ENCODE measurements at places on chromosomes 6 and 20. TPM values are rescaled to one million over a fixed set of nuclear protein-coding genes. Genes with fewer than 3 reads are reported as not detected.

DNA sequence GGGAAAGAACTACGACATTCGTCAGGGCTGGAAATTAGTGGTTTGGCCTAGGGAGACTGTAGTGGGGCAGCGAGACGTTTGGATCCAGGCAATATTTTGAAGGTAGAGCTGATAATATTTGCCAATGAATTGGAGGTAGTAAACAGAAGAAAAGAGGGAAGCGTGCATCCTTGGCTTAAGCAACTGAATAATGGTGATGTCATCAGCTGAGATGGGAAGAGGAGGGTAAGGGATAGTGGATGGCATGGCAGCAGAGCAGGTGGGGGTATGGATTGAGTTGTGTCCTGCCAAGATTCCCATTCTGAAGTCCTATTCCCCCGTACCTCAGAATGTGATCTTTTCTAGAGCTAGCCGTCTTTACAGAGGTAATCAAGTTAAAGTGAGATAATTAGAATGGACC is 119.2 kb downstream of the PDE7B start:
- no peak for DNase-seq
- H3K4me1 ChIP-seq: peaks cover 13% of the 10 kb centered on the region
- no peak overlapping the region for H3K4me3 ChIP-seq
- no peak overlapping the region for H3K27ac ChIP-seq
- no peaks in the 10 kb centered on the region for H3K27me3 ChIP-seq

GRCh38 chr20:62665826-62666735 is 23.8 kb downstream of the SLCO4A1 start:
- no peak overlapping the region for H3K4me3 ChIP-seq
- DNase-seq: no peak
- H3K36me3 ChIP-seq: peaks cover 23% of the 10 kb centered on the region
- H3K27me3 ChIP-seq: peaks cover 17% of the 10 kb centered on the region
- H3K4me1 ChIP-seq: peaks cover 28% of the 10 kb centered on the region

GRCh38 chr20:44714102-44714700 is 968 bp upstream of the CCN5 start:
- no peaks in the 10 kb centered on the region for H3K27me3 ChIP-seq
- peaks cover 73% of the 10 kb centered on the region for H3K4me1 ChIP-seq
- H3K36me3 ChIP-seq: no peaks in the 10 kb centered on the region
- H3K4me3 ChIP-seq: peak overlapping the region; percentile 53
- peak overlapping the region; percentile 95 for H3K27ac ChIP-seq

DNA sequence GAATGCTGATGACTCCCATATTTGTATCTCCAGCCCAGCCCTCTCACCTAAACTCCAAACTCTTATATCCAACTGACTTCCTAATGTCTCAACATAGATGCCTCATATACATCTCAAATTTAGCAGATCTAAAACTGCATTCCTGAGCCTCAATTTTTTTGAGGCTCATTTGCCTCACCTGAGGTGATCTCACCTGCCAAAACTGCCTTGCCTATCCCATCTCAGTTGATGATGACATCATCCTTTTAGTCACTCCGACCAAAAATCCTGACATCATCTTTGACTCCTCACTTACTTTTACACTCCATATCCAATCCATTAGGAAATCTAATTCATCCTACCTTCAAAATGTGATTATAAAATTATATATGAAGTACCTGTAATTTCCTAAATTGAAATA is 25.6 kb upstream of the SLPI start:
- H3K27me3 ChIP-seq: peaks cover 85% of the 10 kb centered on the region
- H3K36me3 ChIP-seq: no peaks in the 10 kb centered on the region
- H3K4me1 ChIP-seq: no peaks in the 10 kb centered on the region
- no peak for DNase-seq

DNA sequence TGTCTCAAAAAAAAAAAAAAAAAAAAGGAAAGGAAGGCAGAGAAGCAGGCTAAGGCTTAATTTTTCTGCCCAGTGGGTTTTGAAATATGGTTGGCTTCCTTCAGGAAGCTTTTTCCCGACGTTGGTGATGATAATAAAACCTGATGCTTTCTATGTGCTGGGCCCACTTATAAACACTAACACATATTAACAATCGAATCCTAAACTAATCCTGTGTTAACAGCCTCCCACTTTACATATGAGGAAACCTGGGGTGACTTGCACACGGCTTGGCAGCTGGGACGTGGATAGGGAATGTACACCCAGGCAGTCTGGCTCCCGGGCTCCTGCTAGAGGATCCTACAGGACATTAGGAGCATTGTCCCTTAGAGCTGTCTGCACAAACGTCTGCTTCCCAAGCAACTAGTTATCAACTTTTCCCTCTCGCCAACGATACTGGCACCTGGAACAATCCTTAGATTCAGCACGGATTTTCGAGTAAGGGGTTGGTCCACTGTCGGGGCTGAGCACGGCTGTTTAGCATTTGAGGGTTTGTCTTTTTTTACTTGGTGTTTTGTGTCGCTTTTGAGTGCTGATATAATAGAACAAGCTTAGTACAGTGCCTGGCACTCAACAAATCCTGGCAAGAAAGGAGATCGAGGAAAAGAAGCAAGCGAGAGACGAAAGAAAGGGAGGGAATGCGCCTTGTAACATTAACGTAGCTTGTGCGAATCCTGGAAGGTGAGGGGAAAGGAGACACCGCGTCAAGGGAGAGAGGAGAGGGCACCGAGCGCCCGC is 622 bp upstream of the KIZ start:
- H3K4me1 ChIP-seq: peaks cover 31% of the 10 kb centered on the region
- H3K27me3 ChIP-seq: peaks cover 6% of the 10 kb centered on the region
- no peak for DNase-seq
- H3K27ac ChIP-seq: peak overlapping the region; percentile 87
- peak overlapping the region; percentile 98 for H3K4me3 ChIP-seq
- H3K36me3 ChIP-seq: no peaks in the 10 kb centered on the region

RAMACL gene
- total RNA-seq: 0.77 TPM

DNA sequence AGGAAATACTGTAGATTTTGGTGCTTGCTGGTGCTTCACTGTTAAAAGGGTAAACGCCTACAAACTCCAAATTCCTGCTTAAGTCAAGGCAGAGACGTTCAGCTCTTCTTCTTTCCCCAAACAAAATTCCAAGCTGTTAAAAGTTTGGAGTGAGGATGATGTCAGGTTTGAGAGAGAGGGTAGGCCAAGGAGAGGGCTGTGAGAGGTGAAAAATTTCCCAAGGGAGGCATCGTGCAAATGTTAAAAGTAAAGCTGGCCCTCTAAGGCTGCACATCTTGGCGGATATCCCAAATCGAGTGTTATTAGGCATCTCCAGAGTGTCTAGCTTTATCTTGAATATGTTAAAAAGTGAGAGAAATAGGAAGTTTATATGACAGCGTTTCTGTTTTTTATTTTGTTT is 651.8 kb downstream of the QKI start:
- H3K27ac ChIP-seq: no peak overlapping the region
- no peaks in the 10 kb centered on the region for H3K27me3 ChIP-seq
- H3K36me3 ChIP-seq: no peaks in the 10 kb centered on the region
- H3K4me1 ChIP-seq: peaks cover 20% of the 10 kb centered on the region
- DNase-seq: no peak

LRRC73 gene
- 1.6 TPM for total RNA-seq

- peaks cover 49% of the 10 kb centered on the region for H3K27me3 ChIP-seq
- H3K4me3 ChIP-seq: no peak overlapping the region
- DNase-seq: no peak
- no peaks in the 10 kb centered on the region for H3K36me3 ChIP-seq
- H3K4me1 ChIP-seq: no peaks in the 10 kb centered on the region
Measured at GRCh38 chr20:1735417-1736089, 78.0 kb upstream of the SIRPG start.

DNA sequence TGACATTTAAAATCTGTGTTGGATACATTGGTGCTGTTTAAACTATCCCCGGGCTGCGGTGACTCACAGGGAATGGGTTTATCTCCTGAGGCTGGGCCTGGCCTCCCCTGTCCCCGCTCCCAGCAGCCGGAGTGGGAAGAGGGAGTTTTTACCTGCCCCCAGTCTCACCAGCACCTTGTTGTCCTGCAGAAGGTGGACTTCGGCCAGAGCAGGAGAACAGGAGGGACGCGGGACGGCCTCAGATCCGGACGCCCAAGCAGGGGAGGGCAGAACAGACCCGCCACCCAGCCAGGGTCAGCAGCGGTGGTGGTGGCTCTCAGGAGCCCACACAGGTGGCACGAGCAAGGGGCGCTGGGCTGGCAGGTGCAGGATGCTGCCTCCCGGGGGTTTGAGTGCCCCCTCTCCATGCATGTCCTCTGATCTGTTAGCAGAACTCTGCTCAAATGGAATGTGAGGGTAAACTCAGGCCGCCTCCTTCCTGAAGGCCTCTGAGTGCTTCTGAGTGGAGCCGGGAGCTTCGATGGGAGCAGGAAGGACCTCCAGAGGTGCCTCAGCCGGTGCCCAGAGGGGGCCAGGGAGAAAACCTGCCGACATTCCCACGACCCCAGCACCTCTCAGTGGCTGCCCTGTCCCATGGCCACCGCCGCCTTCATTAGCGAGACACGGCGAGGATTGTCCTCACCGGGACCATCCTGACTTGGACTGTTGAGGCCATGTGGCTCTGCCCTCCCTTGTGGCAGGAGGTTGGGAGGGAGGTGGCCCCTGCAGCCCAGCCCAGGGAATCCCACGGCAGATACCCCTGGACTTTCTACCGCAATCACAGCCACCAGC is 43.4 kb upstream of the MRGBP start:
- H3K4me3 ChIP-seq: no peak overlapping the region
- no peaks in the 10 kb centered on the region for H3K36me3 ChIP-seq
- DNase-seq: peak; percentile 12
- H3K4me1 ChIP-seq: no peaks in the 10 kb centered on the region

DNA sequence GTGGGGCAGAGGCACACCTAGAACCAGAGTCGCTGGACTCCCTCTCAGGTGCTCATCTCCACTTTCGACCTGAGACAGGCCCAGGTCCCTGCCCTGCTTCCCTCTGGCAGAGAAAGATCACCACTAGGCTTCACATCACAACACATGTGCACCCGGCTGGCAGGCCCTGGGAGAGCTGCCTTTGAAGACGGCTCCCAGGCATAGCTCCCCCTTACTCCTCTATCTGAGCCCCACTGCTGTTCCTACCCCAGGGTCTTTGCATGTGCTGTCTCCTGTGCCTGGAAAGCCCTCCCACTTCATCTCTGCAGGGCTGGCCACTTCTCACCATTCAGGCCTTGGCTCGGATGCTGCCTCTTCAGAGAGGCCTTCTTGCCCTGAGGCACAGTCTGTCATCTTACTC is 89.2 kb downstream of the NOL4L start:
- no peaks in the 10 kb centered on the region for H3K36me3 ChIP-seq
- no peak for DNase-seq
- no peaks in the 10 kb centered on the region for H3K27me3 ChIP-seq
- no peak overlapping the region for H3K27ac ChIP-seq

DNA sequence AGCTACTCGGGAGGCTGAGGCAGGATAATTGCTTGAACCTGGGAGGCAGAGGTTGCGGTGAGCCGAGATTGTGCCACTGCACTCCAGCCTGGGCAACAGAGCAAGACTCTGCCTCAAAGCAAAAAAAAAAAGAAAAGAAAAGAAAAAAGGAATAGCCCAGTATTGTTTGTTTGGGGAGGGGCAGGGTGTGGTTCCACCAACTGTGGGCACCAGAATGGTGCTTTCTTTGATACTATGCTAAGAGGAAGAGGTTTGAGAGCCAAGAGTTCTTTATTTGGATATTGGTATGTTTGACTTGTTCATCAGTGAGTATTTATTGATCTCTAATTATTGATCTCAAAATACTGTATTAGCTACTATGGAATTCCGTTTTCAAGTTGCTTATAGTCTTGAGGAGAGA is 72.3 kb downstream of the CEP57L1 start:
- H3K4me1 ChIP-seq: no peaks in the 10 kb centered on the region
- H3K27ac ChIP-seq: no peak overlapping the region
- no peaks in the 10 kb centered on the region for H3K27me3 ChIP-seq
- no peak for DNase-seq
- H3K4me3 ChIP-seq: no peak overlapping the region

FOXQ1 gene
- total RNA-seq: not detected

OR12D2 gene
- not detected for total RNA-seq

GRCh38 chr6:89979481-89980119 is 85.3 kb downstream of the GJA10 start:
- H3K27ac ChIP-seq: no peak overlapping the region
- H3K4me1 ChIP-seq: peaks cover 31% of the 10 kb centered on the region
- no peak overlapping the region for H3K4me3 ChIP-seq

- peaks cover 50% of the 10 kb centered on the region for H3K27me3 ChIP-seq
- H3K27ac ChIP-seq: no peak overlapping the region
- DNase-seq: no peak
- no peak overlapping the region for H3K4me3 ChIP-seq
- no peaks in the 10 kb centered on the region for H3K36me3 ChIP-seq
- H3K4me1 ChIP-seq: no peaks in the 10 kb centered on the region
Measured at GRCh38 chr6:52020945-52021570, 66.4 kb downstream of the PKHD1 start.

GRCh38 chr20:39698752-39699151 is 736.6 kb downstream of the DHX35 start:
- H3K27me3 ChIP-seq: no peaks in the 10 kb centered on the region
- no peak for DNase-seq
- peaks cover 10% of the 10 kb centered on the region for H3K4me1 ChIP-seq
- H3K4me3 ChIP-seq: no peak overlapping the region
- H3K27ac ChIP-seq: peak overlapping the region; percentile 54

PAQR8 gene
- 2.0 TPM for total RNA-seq

SLPI gene
- total RNA-seq: 1.8 TPM

GRCh38 chr6:149696901-149697300 is 21.0 kb downstream of the LATS1 start:
- H3K4me1 ChIP-seq: peaks cover 20% of the 10 kb centered on the region
- peaks cover 57% of the 10 kb centered on the region for H3K36me3 ChIP-seq
- H3K27ac ChIP-seq: no peak overlapping the region
- DNase-seq: no peak
- H3K27me3 ChIP-seq: no peaks in the 10 kb centered on the region

GRCh38 chr20:25545171-25545570 is 40.2 kb downstream of the NINL start:
- no peak overlapping the region for H3K27ac ChIP-seq
- H3K36me3 ChIP-seq: no peaks in the 10 kb centered on the region
- peaks cover 10% of the 10 kb centered on the region for H3K4me1 ChIP-seq
- H3K4me3 ChIP-seq: no peak overlapping the region
- no peaks in the 10 kb centered on the region for H3K27me3 ChIP-seq
- no peak for DNase-seq

- no peaks in the 10 kb centered on the region for H3K36me3 ChIP-seq
- no peak overlapping the region for H3K27ac ChIP-seq
- no peak overlapping the region for H3K4me3 ChIP-seq
- H3K4me1 ChIP-seq: no peaks in the 10 kb centered on the region
Measured at GRCh38 chr20:63382551-63383300, 21.6 kb upstream of the CHRNA4 start.

DNA sequence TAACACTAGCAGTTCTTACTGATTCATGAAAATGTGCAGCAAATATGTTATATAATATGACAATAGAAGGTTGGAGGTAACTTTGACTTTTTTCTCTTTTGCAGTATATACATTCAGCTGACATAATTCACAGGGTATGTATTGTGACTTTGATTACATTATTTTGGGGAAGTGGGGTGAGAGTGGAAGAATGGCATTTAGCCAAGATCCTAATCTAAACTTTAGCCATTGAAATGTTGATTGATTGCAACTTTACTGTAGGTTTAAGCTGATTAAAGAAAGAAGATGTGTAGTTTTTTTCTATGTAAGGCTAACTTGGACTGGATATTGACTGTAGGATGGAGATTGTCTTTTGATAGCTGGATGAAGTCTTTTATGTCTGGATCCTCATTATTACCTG is 46.0 kb downstream of the MAPK14 start:
- H3K27me3 ChIP-seq: no peaks in the 10 kb centered on the region
- no peak for DNase-seq
- no peak overlapping the region for H3K27ac ChIP-seq
- no peak overlapping the region for H3K4me3 ChIP-seq

Measured in left ventricle myocardium inferior (tissue), 1 donor.